ENCODE measurements at places on chromosomes 12 and 14.
A peak's percentile ranks its signal among the peaks of the same experiment; 100 is the strongest.

GRCh38 chr12:29818916-29819623 lies 35.3 kb upstream of the TMTC1 start:
- DNase-seq, result no peak

GRCh38 chr12:108483213-108484059 lies 31.6 kb upstream of the FICD start:
- no peak for DNase-seq

DNA sequence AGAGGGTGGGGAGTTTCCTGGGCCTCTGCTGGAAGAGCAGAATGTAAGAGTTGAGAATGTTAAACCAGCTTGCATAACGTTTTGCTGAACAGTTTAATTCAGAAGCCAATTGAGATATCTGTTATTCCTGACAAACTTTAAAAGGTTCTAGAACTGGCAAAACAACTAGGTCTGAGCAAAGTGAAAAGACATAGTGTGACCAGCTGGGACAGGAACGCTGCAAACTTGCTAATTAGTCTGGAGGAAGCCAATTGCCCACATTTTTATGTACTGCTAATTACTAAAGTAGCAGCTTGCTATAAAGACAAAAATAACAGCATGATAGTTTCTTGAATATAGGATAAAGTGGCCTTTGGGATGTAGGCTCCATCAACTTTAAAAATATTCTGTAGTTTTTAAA lies 704.9 kb downstream of the NRXN3 start:
- no peak for DNase-seq

GRCh38 chr14:74965486-74966153 lies 10.2 kb upstream of the PGF start:
- peak; percentile 44 for DNase-seq

Data from fibroblast of skin of scalp (primary cell).